Hippocampal formation (tissue), 2 donors: ENCODE measurements at places on chromosomes 4 and X.

DNA sequence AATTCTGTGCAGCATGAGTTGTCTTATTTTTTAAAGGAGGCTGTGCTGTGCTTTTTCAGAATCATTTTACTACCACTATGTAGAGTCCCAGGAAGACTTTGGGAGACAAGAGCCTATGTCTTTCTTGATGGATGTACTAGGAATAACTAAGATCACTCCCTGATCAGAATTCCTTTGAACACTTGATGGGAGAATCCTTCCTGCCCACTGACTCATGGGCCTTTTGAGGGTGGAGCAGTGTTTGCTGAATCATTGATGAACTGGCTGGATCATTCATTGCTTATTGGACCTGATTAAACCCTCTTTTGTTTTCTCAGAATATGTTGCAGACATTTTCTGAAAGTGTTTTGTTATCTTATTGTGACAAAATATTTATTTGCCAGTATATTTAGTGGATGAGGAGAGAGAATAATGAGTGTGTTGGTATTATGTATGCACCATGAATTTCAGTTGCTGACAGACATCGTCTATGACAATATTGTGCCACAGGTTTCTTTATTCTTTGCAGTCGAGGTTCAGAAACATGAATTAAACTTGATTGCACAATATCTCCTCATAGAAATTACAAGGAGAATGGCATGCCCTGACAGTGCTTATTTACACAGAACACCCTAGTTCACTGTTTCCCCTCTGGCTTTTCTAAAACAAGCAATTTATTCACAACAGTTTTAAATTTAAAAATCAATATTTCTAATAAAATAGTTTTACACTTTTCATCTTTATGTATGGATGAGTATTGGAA lies 36.3 kb downstream of the POU4F2 start:
- DNase-seq = no peak

DNA sequence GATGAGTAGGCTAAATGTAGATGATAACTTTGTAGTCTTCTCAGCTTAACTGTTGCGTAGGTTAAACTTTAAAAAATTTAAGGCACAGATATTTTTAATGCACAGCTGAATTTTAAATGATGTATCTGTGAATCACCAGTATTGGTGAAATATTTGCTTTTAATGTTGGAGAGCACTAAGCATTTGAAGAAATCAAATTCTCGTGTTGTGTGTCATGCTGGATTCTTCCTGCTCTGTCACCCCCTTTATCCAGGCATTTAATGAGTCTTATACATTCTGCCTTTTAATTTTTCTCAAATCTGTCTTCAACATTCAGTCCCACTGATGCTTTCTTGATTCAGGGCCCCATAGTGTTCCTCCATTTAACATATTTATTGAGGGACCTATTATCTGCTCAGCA lies 76.7 kb downstream of the SLC4A4 start:
- DNase-seq = no peak

- no peak for DNase-seq
Observed at GRCh38 chr4:30208731-30209435, 511.3 kb upstream of the PCDH7 start.

- DNase-seq = no peak
Observed at GRCh38 chr4:66972087-66972486, 573.2 kb downstream of the CENPC start.

- no peak for DNase-seq
Observed at GRCh38 chr4:104408878-104409277, 85.8 kb downstream of the CXXC4 start.

GRCh38 chr4:76570141-76570973 lies 135.3 kb downstream of the SHROOM3 start:
- DNase-seq = no peak

DNA sequence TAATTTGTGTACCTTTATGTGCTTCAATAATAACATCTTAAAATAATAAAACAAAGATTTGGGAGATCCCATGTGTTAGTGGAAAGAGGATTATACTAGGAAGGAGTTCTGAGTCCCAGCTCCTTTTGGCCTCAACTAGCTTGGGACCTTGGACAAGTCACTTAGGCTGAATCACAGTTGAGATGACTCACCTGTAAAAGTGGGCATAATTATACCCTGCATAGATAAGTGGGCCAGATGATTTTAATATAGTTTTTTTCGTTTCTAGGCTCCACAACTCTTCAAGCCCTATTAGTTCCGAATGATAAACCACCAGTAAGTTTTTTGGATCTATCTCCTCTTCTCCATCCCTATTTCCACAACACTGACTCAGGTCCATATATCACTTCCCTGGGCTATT lies 131.8 kb downstream of the ENOX2 start:
- DNase-seq = no peak

DNA sequence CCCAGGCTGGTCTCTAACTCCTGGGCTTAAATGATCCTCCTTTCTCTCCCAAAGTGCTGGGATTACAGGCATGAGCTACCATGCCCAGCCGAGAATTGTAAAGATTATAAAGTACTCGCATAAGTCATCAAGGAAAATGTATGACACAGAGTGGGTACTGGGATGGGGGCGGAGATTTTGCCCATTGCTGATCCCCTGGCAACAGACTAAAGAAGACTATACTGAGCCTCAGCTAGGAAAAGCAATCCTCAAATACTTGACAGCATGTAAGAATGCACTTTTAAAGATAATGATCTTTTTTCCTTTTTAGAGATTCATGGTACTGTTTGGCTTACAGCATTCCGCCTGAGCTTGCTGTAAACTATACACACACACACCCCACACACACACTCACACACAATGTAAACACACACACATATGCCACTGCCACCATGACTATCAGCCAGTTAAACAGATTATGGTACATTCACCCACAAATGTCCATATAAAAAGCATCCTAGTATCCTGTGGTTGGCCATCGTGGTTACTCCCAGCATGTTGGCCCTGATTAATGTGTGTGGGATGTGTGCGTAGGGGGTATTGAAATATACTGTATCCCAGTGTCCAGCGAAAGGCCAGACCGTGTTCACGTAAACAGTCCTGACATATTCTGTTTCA lies 113.0 kb downstream of the AMELX start:
- DNase-seq = no peak

DNA sequence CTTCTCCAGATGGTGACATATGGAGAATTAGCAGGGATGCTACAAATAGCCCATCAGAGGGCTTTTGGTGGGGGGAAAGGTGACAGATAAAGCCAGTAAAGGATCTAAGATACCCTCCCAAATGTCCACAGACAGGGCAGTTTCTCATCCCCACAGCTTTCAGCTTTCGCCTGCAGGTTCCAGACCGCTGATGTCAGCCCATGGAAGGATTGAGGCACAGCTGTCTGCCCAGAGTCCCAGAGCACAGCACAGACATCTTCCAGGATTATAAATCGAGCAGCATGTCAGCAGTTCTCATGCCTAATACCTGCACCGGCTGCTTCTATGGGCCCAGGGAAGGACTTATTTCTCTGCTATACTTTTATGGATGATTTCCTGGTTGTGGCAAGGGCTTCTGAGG lies 96.7 kb upstream of the MXRA5 start:
- no peak for DNase-seq

DNA sequence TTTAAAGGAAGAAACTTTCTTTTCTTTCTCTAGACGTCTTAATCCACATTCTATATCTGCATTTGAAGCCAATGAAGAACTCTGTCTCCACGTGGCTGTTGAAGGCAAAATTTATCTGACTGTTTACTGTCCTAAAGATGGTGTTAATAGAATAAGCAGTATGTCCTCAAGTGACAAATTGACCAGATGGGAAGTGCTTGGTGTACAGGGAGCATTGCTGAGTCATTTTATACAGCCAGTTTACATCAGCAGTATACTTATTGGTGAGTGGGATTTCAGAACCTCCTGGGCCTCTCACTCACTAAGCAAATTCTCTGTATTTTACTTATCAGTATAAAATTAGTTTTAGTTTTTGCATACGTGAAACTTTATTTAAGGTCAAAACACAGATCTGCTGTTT lies 33.7 kb downstream of the ADAD1 start:
- DNase-seq = no peak
